ENCODE measurements at places on chromosomes 1 and 21.

DNA sequence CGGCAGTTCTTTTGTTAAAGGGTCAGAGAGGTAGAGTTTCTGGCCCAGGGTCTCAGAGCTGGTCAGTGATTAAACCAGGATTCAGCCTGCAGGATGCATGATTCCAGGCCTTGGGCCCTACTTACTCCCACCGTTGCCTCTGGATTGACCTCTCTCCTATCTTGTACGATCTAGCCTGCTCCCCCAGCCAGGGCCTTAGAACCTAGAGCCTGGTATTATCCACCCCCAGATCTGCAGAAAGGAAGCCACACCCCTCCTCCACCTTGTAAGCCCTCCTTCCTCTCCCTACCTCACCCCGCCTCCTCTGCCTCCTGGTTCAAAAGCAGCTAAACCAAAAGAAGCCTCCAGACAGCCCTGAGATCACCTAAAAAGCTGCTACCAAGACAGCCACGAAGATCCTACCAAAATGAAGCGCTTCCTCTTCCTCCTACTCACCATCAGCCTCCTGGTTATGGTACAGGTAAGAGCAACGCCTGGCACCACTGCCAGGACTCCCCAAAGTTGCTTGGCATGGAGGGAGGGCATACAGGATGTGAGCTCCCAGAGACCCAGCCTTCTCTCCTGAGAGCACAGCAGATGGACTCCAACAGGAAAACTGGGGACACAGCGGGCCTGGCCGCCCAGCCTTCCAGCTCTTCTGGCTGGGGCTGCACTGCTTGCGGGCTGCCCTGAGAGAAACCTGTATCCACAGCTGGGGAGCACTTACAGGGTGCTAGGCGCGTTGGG, at the start of gene CD52:
Gene CD52, plus strand, starts transcription at position 347 of the 726 bp plus-strand sequence. Its CDS starts 60 bp downstream, at position 407.
- peak; percentile 86 for DNase-seq

DNA sequence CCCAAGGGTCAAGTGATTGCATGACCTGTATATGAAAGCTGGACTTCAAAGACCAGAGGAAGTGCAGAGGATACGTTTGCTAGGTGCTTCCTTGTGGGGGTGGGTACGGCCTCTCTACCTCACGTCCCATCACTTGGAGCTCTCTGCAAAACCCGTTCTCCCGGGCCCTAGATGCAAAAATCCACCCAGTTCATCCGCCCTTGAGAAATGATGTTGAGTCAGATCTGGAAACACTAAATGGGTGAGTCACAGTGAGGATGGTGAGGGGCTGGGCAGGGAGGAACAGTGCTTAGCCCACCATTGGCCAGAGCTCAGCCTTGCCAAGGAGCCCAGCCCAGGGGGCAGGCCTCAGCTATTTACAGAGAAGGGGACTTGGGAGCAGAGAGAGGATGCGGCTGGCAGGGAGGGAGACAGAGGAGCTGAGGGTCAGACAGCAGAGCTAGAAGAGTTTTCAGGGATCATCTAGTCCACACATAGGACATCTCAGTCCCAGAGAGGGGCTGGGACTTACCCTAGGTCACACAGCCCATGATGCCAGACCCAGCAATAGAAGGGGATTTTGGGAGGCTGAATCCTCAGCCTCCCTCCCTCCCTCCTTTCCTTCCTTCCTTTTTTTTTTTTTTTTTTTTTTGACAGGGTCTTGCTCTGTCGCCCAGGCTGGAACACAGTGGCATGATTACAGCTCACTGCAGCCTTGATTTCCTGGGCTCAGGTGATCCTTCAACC, 14.6 kb downstream of the ARHGEF10L start:
- no peak for DNase-seq

DNA sequence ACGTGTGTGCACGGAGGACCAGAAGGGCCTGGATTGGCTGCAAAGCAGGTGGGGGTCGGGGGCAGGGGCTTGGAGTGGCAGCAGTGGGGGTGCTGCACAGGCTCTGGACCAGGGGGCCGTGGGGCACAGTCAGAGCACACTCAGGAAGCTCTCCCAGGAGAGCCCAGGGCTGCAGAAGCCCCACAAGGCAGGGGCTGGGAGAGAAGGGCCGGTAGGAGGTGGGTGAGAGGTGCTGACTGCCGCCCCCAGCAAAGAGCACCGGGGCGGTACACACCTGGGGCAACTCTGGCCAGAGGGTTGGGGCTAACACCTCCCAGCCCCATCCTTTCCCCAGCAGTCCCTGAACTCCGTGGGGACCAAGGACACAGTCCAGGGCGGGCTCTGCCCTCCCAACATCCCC, 13.9 kb downstream of the CHD5 start:
- no peak for DNase-seq

GRCh38 chr1:36137226-36137625, 12.1 kb downstream of the TRAPPC3 start:
- DNase-seq: no peak

DNA sequence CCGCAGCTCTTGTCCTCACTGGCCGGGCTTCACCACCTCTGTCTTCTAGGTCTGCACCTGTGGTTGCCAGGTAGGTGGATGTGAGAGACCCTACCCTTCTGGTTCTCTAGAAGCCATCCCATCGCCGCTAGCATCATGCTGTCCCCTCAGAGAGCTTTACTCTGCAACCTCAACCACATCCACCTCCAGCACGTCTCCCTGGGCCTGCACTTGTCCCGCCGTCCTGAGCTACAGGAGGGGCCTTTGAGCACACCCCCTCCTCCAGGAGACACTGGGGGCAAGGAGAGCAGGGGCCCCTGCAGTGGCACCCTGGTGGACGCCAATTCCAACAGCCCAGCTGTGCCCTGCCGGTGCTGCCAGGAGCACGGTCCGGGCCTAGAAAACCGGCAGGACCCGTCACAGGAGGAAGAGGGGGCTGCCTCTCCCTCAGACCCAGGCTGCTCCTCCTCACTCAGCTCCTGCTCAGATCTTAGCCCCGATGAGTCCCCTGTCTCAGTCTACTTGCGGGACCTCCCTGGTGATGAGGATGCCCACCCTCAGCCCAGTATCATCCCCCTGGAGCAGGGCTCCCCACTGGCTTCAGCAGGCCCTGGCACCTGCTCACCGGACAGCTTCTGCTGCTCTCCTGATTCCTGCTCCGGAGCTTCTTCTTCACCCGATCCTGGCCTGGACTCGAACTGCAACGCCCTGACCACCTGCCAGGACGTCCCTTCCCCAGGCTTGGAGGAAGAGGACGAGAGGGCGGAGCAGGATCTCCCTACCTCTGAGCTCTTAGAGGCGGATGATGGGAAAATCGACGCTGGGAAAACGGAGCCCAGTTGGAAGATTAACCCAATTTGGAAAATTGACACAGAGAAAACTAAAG, 1.2 kb downstream of the RUSC1 start:
- no peak for DNase-seq

GRCh38 chr1:103514920-103515503, 10.5 kb upstream of the RNPC3 start:
- peak; percentile 51 for DNase-seq

- DNase-seq: no peak
Measured at GRCh38 chr1:193210996-193211395, 24.6 kb upstream of the B3GALT2 start.

GRCh38 chr1:81432654-81433109, 368.1 kb upstream of the ADGRL2 start:
- DNase-seq: no peak

DNA sequence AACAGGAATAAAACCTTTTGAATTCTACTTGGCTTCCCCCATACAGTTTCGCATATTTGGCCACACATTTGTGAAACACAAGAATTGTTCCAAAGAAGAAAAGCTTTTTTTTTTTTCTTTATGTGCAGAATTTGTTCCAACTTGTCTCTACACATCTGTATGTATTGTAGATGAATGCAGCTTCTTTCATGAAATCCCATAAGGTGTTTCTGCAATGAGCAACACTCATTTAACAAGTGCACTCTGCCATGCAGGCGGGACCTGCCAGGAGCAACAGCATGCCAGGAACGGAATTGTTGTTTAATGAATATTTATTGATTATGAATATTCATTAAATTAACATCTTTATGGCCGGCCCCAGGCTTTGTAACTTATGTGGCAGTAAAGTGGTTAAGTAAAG, 1075.0 kb downstream of the TTLL7 start:
- no peak for DNase-seq

DNA sequence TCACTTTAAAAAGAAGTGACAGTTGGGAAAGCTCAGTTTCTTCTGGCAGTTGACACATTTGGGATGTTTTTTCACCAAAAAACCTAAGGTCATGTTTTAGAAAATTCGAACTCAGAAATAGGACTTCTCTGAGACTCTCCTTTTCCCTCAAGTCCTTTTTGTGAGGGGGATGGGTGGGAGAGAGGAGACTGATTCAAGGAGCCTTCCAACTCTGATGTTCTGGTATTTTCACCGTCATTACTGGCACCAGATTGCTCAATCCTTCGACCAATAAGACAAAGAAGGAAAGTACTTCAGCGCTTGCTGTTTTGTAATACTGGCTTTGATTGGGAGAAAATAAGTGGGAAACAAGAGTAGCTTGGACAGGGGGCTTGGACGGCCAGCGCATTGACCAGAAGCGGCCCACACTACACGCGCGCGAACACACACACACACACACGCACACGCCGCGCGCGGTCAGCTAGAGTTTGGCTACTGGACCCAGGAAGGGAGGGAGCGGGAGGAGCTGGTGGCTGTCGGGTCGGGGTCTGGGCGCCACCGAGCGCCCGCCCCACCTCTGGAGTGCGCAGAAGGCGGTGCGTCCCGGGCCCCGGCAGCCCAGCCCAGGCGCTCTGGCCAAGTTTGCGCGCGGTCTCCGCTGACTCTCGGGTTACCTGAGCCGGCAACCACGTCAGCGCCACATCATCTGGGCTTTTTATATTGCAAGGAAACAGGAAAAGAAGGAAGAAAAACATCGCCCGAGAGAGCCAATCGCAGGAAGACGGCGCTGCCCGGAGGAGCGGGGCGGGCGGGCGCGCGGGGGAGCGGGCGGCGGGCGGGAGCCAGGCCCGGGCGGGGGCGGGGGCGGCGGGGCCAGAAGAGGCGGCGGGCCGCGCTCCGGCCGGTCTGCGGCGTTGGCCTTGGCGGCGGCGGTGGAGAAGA, at the start of gene KCNK1:
Gene KCNK1, plus strand, starts transcription at position 855 of the 921 bp plus-strand sequence. Its CDS starts 66 bp downstream, at position 921.
- DNase-seq: no peak

- DNase-seq: no peak
Measured at GRCh38 chr1:112995890-112996289, 39.9 kb upstream of the SLC16A1 start.

DNA sequence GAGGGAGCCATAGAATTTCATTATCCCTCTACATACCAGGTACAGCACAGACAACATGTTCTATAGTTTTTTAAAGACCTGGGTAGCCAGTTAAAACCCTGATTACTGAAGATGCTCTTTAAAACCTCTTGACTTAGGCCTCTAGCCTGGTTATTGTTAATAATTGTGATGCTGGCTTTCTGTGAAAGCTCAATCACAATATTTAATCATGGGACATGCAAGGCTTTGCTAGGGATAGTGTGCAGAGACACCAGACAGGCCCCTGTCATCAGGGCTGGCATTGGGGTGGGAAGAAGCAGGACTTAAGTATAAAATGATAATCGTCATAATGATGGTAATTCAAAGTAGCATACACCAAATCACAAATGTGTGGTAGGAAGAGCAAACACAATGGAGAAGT, 274.4 kb downstream of the PTBP2 start:
- no peak for DNase-seq

GRCh38 chr1:25485536-25486411, 55.1 kb downstream of the MACO1 start:
- DNase-seq: no peak

DNA sequence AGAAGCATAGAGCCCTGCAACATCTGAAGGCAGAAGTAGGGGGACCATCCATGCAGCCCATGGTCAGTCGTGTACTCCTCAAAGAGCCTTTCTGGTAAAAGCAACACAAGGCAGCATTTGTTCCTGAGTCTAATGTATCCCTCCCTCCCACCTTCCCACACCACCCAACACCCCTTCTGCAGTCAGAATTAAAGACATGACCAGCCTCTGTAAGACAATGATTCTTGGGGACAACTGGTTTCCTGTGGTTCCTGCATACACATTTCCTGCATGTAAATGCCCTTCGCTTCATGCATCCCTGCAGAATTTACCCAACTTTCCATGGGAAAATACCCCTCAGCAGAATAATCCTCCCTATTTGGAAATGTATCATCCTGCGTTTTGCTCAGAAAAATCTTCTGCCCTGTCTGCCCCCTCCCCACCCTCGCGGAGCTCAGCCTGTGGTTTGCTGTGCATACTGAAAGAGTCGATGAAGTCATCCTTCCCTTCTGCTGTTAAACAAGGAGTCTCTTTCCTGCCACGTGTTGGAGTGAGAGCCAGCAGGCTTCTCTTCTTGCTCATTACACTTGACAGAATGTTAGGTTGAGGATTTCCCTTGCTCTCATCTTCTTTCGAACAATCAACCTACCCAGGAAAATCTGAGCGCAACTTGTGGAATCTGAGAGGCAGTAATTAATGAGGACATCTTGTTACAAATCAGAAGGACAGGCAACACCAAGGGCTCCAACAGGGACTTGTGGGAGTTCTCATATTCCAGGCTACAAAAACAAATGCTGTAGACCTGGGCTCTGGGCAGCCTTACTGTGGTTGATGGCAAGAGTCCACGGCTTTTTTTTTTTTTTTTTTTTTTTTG, 4.7 kb downstream of the TNN start:
- DNase-seq: peak; percentile 6

DNA sequence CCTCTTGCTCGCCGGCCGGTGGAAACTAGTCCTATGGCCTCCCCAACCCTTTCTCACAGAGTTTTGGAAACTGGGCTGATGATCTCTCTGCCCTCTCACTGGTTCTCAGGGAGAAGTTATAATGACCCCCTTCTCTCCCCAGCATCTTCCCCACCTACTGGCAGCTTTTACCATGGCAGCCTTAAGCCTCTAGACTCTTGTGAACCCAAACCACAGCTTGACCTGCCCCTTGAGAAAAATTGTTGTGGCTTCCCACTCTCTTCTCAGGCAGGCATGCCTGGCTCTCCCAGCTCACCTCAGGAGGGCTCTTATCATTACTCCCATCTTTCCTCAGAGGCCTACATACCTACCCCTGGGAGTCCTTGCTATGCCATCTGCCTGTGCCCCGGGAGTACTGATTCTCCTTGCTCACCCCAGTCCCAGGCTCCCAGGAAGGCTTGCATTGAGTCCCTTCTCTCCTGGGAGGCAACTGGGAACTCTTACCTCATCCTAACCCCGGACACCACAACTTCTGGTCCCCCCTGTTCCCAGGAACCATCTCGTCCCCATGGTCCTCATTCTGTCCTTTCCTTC, 1.6 kb downstream of the NSUN4 start:
- DNase-seq: no peak

- DNase-seq: no peak
Measured at GRCh38 chr1:96016219-96016618, 705.4 kb upstream of the PTBP2 start.

DNA sequence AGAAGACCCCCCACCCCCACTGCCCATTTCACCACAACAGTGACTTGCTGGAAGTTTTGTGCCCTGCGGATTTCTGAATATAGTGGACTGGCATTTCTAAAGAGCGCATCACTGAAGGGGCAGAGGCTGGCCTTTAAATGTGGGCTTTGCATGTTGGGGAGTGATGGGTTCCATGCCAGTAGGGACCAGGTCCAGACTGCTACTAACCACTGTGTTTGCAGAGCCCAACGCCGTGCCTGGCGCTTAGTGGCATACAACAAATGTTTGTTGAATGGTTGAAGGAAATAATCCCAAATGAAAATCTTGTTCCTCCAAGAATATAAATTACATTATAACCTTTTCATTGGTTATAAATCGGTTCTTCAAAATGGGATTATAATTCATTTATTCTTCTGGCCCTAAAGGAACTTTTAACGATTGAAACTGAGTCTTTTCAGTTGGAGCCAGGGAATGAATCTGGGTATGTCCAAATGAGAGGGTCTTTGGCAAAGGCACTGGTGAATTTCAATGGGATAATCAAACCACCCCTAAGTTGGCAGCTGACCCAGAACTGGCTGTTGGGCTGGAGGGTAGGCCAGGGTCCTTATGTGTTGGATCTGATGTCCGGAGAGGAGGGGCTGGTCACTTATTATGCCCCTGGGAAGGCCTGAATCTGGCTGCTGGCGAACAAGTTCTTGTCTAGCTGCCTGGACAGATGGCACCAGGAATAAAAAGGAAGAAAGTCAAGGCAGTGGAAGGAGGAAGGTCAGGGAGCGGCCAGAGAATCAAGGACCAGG, 13.8 kb upstream of the SDHB start:
- no peak for DNase-seq
